ENCODE measurements at places on chromosomes 11 and 22.

GRCh38 chr11:82722231-82722630 lies 11.4 kb downstream of the FAM181B start:
- DNase-seq, result no peak

GRCh38 chr11:105763594-105763993 lies 153.7 kb downstream of the GRIA4 start:
- DNase-seq, result no peak

- no peak for DNase-seq
These were observed 82.7 kb upstream of the MYOD1 start for GRCh38 chr11:17636721-17637120.

GRCh38 chr22:29270475-29271271 lies 2.6 kb downstream of the EWSR1 start:
- no peak for DNase-seq

- no peak for DNase-seq
These were observed 2.8 kb downstream of the TMEM109 start for GRCh38 chr11:60916669-60917206.

- DNase-seq, result no peak
These were observed 2.8 kb downstream of the MRGPRD start for GRCh38 chr11:68977781-68978625.

- DNase-seq, result no peak
These were observed 16.2 kb upstream of the CTTN start for GRCh38 chr11:70381872-70382861.

DNA sequence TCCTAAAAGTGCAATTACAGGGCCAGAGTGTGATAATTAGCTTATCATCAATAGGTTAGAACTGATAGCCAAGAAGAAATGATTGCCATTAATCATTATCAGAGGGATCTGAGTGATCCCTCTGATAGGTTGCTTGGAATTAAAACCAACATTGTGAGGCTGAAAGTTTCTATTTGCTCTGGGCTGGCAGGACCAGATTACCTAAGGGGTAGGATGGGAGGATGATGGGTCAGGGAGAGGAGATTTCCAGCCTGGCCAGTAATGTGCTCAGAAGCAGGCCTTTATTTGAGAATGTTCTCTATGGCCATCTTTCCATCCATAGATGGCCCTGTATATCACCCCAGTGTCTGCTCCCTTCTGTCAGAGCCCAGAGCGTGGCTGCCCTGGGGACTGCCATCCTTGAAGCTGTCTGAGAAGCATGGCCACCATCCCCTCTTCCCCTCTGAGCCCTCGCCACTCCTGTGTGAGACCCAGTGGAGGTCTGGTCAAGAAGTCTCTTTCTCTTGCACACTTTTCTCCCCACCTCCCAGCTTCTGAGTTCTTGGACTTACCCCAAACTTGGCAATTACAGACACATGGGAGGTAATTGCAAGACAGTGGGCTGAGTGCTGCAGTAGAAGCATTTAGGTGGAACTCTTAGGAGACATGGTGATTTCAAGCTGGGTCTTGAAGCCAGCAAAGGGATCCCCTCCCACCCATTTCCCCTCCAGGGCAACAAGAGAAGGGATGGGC lies 11.7 kb downstream of the PARVA start:
- no peak for DNase-seq

DNA sequence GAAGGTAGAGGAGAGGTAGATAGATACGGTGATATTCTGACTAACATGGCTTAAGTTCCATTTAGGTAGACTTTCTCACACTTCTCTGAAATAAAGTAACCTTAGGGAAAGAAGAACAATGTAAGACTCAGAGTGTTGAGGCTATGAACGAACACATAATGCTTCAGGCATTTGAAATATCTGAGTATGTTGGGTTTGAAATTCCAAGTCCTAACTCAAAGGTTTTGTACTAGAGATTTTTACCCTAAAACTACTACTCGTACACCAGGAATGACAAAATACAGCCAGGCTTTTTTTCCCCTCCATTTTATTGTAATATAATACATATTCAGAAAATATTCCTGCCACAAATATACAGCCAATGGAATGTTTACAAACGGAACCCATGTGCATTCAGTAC lies 592.6 kb downstream of the ETS1 start:
- no peak for DNase-seq
